ENCODE measurements at places on chromosomes 2 and 18.

GRCh38 chr18:37341016-37341415, 224.6 kb downstream of the CELF4 start:
- no peak for DNase-seq

GRCh38 chr18:57208047-57208446, 61.2 kb downstream of the BOD1L2 start:
- no peak for DNase-seq

DNA sequence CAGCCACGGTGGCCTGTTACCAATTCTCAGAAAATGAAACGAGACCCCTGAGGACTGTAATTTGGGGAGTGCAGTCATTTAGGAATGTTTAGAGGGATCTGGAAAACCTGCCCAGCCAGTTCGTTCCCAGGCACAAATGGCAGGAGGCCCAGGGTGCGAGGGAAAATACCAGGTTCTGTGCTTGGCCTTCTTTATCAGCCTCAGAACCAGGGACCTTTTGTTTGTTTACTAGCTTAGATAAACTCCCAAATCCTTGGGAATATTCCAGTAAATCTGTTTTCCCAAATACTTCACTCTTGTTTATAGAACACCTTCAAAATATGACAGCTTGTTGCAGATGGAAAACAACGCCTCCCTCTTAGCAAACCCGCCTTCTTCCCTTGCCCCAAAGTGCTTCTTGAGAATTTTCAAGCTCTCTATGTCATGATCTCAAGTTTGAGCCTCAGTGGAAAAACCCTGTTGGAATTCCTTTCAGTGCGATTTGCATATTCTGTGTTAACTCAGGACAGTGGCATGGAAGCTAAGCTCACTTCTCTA, 400.3 kb upstream of the SMIM21 start:
- no peak for DNase-seq

DNA sequence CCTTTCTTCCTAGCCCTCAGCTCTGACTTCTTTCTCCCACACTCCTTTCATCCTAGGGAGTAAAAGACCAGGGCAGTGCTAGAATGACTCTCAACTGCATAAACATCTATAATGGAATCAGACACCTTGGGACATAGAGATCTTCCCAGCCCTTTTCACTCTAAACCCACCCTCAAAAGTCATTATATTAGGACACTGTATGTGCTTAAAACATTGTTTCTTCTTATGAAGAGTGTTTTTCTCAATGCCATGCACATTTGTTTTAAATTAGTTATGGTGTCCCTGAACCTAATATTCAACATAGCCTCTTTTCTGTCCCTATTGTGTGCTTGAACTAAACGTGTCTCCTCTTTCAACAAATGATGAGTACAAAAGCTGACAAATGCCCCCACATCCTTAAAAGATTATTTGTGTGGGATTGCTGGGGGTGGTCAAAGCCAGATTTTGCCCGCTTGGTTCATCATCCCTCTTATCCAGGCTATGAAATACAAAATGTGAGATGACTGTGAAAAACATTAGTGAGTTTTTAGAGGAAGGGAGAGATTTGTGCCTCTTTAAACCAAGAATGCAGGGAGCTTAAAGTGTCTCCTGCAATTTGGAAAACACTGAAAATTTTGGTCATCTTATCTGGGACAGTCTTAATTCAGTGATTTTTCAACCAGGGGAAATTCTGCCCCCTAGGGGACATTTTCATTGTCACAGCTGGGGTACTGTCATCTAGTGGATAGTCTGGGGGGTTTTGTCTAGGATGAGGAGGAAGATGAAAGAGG, 29.0 kb downstream of the SERPINB5 start:
- no peak for DNase-seq

- DNase-seq = no peak
Observed at GRCh38 chr2:17791817-17792130, 24.5 kb upstream of the MSGN1 start.

DNA sequence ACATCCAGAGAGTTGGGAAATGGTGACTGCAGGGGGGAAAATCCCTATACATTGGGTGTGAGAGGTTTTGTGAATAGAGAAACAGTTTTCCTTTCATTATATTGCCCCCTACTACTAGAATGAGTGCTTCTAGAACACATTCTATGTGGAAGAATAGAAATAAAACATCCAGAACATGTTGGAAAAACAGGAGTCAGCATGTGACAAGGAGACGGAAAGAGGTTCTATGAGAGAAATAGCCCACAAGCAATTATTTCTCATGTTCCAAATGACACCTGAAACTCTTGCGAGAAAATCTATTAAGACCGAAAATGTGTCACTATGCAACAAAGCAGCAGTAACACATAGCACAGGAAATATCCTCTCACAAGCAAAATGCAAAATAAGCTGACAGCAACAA, 202.7 kb upstream of the SPOPL start:
- no peak for DNase-seq

- no peak for DNase-seq
Observed at GRCh38 chr2:12935222-12935621, 218.5 kb downstream of the TRIB2 start.

DNA sequence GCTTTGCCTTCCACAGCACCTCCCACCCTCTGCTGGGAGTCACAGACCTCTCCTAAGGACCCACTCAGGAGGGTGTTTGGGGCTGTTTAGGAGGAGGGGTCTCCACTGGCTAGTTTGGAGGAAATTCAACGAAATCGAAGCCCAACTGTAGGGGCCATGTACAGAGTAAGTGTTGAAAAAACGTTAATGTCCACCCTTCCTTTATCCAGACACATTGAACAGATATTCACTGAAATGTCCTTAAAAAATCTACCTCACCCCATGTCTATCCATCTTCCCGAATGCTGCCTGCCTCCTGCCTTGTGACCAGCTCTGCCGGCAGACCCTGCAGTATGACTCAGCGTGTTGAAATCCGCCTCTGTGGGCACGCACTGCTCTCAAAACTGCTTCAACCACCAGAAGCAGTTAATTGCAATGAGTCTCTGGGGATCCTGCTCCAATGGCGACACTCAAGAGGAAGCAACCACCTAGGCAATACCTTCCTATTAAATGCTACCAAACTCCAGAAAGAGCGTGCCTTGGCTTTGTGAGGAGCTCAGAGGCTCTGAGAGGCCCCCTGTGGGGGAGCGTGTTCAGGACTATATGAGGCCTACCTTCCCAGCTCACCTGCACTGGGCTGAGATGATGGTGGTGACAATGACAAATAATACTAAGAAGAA, 61.4 kb upstream of the RTN4 start:
- no peak for DNase-seq

DNA sequence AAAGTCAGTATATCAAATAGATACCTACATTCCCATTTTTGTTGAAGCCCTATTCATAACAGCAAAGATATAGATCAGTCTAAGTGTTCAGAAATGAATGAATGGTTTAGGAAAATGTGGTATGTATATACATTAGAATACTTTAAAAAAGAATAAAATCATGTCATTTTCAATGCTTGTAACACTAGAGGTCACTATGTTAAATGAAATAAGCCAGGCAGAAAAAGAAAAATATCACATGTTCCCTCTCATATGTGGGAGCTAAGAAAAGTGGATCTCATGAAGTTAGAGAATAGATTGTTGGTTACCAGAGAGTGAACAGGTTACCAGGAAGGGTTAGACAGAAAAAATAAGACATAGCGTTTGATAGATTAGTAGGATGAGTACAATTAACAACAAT, 1111.0 kb upstream of the SLC39A10 start:
- DNase-seq = no peak

DNA sequence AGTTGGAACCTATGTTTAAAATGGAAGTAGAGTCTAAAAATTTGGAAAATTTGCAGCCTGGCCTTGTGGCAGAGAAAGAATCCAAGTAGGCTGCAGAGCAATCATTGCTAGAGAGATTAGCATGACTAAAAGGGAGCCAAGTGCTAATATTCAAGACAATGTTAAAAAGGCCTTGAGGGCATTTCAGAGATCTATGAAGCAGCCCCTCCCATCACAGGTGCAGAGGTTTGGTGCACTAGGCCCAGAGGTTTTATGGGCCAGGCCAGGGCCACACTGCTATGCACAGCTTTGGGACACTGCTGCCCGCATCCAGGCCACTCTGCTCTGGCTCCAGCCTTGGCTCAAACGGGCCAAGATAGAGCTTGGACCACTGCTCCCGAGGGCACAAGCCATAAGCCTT, 6.7 kb upstream of the IL1A start:
- DNase-seq = no peak

GRCh38 chr2:18299423-18300212, 260.8 kb downstream of the RDH14 start:
- DNase-seq = no peak

DNA sequence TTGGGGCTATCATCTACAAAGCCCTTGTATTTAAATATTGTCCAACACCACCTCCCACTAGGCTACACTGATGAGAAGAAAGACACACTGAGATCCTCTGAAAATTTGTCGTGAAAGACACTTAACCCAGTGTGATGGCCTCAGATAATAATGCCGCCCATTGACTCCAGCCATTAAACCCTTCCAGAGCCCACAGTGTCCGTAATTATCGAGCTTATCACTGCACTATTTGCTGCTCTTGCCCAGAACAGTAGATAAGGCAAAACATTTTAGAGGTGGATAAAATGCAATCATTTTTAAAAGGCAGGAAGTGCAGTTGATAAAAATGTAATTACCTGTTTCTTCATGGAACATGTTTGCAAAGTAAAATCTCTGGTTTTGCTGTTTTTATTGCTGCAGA, 121.3 kb upstream of the DDX18 start:
- no peak for DNase-seq

DNA sequence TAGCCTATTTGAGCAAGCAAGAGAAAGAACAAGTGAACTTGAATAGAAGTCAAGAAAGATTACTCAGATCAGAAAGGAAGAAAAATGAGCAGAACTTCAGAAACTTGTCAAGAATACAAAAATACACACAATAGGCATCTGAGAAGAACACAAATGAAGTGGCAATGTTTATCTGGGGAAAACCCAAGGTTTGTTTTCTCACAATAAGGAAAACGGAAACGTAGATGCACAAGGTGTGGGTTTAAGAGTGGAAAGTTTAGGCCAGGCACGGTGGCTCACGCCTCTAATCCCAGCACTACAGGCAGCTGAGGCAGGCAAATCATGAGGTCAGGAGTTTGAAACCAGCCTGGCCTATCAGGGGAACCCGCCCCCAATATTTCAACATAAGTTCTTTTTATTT, 159.5 kb upstream of the GYPC start:
- no peak for DNase-seq

DNA sequence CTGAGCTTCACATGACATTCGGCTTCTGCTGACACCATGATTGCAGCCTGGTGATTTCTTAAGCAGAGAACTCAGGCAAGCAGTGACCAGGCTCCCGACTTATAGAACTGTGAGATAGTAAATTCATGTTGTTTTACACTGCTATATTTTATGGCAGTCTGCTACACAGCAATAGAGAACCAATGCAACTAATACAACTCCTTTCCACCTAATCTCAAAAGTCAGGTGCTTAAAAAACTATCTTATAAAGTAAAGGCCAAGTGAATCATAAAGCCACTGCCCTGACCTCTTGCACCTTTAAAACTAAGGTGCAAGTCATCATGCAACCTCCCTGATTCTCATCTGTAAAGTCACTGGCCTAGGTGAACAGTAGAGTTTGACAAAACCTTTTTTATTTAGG, 95.3 kb upstream of the GLS start:
- no peak for DNase-seq

GRCh38 chr2:101745711-101746694, 48.5 kb downstream of the MAP4K4 start:
- DNase-seq = no peak

DNA sequence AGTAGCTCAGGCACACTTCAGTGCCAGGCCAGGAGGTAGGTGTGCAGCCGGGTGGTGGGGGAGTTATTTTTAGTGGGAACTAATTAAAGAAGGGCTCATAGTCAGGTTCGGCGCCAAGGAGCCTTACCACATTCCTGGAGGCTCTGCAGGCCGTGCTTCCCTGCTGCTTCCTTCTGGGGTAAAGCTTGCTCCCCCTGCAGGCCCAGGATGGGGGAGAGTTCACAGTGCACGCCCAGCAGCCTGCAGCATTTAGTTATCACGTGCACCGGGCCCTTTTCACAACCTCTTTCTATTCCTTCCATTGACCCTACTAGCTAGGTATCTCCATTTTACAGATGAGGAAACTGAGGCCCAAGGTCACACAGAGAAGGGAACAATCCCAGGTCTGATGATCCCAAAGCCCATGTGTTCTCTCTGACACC, 2.5 kb downstream of the KCNF1 start:
- no peak for DNase-seq

DNA sequence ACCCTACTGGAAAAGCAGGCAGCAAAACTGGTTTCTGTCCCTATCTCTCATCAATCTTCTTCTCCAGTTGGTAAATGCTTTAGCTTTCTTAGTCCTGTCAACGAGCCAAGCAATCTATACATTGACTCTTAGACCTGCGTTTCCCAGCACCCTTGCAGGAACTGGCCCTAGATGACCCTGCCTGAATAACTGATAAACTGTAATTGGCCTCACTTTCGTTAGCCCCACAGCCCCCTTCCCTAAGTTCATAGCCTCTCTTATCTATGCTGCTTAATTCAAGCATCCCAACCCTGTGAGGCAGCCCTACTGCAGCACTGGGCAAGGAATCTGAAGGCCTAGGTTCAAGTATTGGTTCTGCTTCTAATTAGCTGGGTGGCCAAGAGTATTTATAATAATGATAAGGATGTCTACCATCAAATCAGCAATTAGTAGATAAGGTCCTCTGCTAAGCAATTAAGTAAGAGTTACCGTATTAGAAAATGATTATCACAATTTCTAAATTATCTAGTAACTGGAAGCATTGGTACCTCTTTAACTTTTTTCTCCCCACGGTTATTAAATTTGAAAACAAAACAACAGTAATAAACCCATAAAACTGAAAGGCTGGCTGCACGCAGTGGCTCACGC, 86.4 kb upstream of the RMDN2 start:
- no peak for DNase-seq

- DNase-seq = no peak
Observed at GRCh38 chr18:26471826-26472225, 76.5 kb downstream of the KCTD1 start.

DNA sequence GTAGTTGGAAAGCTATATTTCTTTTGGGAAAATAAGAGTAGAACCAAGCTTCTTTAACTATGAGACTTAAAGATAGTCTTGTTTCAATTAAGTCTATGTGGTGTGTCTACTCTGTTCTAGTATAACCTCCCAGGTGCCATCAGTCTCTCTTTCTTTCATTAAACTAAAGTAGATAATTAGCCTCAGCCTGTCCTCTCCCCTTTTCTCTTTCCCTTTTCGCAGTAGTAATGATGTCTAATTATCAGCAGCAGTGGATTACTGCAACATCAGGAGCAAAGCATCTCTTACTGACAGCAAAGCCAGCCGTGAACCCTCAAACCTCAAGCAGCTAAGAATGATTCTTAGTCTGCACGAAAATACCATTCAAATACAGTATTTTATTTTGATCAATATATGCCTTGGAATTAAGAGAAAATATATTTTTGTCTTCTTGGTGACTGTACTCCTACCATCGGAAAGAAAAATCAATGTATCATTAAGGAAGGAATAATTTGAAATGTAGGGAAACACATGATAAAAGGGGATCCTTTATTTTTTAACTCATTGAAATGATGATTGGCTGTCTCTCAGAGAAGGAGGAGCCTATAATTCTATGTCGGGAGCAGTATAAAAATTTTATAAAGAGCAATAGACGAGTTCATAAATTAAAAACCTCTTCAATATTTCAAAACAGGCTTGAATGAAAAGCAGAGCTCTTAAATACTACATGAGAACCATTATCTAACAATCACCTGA, 4.5 kb downstream of the NOL4 start:
- no peak for DNase-seq
